ENCODE measurements at places on chromosomes 7 and 10. TPM values are rescaled to one million over a fixed set of nuclear protein-coding genes. Genes with fewer than 3 reads are reported as not detected.

The FEZF1 gene
- total RNA-seq: not detected

The OR9A2 gene
- total RNA-seq: not detected

The PRLHR gene
- total RNA-seq: not detected

The CPVL gene
- 4.9 TPM for total RNA-seq

The LRRC18 gene
- not detected for total RNA-seq

GRCh38 chr10:86829472-86829871 is 73.1 kb downstream of the BMPR1A start:
- no peak for DNase-seq

- DNase-seq: no peak
Observed at GRCh38 chr7:28908775-28909174, 49.4 kb downstream of the TRIL start.

- DNase-seq: no peak
Observed at GRCh38 chr7:98458090-98458875, 57.4 kb upstream of the BAIAP2L1 start.

- peak; percentile 37 for DNase-seq
Observed at GRCh38 chr7:151135525-151135845, 32.0 kb downstream of the GBX1 start.

DNA sequence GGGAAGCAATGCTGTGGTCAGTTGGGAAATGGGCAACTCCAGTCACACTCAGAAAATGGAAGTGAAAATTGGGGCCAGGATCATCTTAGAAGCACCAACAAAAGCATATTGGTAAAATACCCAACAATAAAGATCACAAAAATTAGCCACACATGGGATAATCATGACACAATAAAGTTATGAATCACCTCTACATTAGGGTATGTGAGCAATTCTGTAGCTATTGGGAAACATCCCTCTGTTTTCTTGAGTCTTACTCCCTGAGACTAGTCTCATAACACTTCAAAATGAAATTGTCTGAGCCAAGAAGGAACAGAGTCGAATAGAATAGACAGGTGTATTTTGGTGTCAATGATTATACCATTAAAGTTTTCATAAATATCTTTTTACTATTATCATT is 178.3 kb downstream of the DYNC1I1 start:
- no peak for DNase-seq

GRCh38 chr7:108603656-108604306 is 34.1 kb downstream of the DNAJB9 start:
- DNase-seq: no peak

GRCh38 chr7:100546129-100546925 is 7.3 kb downstream of the AGFG2 start:
- DNase-seq: no peak

GRCh38 chr7:117036836-117037235 is 83.5 kb downstream of the ST7 start:
- no peak for DNase-seq

GRCh38 chr7:12747687-12748306 is 60.4 kb downstream of the ARL4A start:
- DNase-seq: no peak
